ENCODE measurements at places on chromosomes 7 and 10. TPM values are rescaled to one million over a fixed set of nuclear protein-coding genes. Genes with fewer than 3 reads are reported as not detected.
A peak's percentile ranks its signal among the peaks of the same experiment; 100 is the strongest.

GRCh38 chr7:139829025-139829774 lies at the start of gene TBXAS1:
TBXAS1 (plus strand) TSS chr7:139829264; CDS start chr7:139829391, 127 bp downstream.
- DNase-seq, result peak; percentile 9

GRCh38 chr10:76117949-76118348 lies 686.5 kb downstream of the LRMDA start:
- DNase-seq, result no peak

DNA sequence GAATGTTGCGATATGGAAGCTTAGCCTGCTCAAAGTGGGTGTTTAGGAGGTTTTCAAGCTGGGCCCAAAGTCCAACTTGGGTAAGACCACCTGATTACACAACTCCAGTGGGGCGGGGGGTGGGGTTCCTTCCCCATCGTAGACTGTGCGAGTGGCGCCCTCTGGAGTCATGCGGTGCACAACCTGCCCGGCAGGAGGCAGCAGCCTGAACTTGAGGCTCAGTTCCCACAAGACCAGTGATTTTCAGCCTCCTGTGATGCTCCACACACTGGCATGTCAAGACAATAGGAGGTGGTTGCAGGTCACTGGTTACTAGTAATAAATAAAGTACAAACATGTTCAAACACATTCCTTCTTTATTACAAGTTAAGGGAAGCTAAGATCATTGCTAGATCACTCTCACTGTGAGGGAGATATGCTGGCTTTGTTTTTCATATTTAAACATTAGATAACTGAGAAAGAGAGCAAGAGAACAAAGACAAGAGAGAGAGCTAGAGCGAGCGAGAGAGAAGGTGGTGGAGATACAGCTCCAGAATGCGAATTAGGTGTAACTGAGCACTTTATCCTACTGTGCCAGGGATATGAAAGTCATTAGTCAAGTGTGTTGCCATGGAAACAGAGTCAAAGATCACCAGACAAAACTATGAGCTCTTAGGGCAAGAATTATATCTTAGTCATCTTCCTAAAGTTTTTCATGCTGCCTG lies 97.4 kb upstream of the BMPER start:
- DNase-seq, result peak; percentile 10

GRCh38 chr7:80481196-80481884 lies 30.5 kb downstream of the GNAT3 start:
- no peak for DNase-seq

DNA sequence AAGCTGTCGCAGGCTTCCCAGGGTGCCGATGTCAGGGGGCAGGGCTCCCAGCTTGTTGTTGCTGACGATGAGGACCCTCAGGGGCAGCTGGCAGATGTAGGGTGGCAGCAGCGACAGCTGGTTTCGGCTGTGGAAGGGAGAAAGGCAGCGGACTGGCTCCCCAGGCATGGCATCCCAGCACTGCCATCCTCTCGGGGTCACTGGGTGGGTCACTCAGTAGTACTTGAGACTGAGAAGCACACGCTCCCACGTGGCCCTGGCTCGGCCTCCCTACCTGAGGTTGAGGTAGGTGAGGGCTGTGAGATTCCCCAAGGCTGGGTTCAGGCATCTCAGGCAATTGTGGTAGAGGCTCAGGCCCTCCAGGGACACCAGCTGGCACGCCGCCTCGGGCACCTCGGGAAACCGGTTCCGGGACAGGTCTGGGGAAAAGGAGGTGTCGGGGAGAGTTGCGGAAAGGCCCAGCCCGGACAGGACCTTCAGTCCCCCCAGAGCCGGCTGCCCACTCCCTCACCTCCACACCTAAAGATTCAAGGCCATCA lies 3.8 kb downstream of the LRCH4 start:
- DNase-seq, result no peak

DNA sequence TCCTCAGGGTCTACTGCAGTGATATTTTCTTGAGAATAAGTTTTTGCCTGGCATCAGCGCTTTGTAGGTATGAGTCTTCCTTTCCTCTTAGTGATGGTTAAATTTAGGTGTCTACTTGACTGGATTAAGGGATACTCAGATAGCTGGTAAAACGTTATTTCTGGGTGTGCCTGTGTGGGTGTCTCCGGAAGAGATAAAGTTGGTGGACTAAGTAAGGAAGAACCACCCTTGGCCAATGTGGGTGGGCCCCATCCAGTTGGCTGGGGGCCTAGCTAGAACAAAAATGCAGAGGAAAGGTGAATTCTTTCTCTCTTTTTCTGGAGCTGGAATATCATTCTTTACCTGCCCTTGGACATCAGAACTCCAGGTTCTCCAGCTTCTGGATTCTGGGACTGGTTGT lies 138.8 kb downstream of the ADCYAP1R1 start:
- no peak for DNase-seq

DNA sequence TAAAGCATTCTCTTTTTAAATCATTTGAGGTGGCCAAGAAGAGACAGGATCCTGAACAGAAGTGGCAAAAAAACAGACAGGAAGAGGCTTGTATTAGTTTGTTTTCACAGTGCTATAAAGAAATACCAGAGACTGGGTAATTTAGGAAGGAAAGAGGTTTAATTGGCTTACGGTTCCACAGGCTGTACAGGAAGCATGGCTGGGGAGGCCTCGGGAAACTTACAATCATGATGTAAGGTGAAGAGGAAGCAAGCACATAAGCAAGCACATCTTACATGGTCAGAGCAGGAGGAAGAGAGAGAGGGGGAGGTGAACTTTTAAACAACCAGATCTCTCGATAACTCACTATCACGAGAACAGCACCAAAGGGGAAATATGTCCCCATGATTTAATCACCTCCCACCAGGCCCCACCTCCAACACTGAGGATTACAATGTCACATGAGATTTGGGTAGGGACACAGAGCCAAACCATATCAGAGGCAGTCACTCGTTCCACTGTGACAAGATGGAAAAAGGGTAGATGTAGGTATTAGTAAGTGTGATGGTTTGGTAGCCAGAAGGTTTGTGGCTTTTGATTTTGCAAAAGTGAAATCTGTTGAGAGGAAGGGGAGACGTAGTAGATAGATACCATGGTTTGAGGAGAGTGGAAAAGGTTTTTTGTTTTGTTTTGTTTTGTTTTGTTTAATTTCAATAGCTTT lies 5.1 kb downstream of the MSRB2 start:
- peak; percentile 7 for DNase-seq

DNA sequence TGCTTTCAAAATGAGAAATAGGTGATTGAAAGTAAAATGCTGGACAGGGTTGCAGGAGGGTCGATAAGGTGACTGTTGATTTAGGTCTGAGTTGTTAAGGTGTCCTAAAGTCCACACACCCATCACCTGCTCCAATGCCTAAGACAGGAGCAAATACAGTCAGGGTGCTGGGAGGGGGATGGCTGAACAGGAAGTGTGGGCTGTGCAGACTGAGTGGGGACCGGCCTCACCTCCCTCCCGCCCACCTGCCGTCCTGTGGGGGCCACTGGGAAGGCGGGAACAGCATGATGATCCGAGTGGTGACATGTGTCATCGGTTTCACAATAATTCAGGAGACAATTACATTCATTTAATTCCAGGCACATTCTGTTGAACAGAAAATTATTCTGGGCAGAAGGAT lies 260.8 kb downstream of the DNAJB6 start:
- no peak for DNase-seq

- peak; percentile 69 for DNase-seq
Measured at GRCh38 chr7:131188367-131189339, 139.0 kb upstream of the MKLN1 start.

- no peak for DNase-seq
Measured at GRCh38 chr10:131579251-131580071, 267.9 kb upstream of the TCERG1L start.

GRCh38 chr10:18797286-18797685 lies 138.1 kb downstream of the ARL5B start:
- DNase-seq, result no peak

DNA sequence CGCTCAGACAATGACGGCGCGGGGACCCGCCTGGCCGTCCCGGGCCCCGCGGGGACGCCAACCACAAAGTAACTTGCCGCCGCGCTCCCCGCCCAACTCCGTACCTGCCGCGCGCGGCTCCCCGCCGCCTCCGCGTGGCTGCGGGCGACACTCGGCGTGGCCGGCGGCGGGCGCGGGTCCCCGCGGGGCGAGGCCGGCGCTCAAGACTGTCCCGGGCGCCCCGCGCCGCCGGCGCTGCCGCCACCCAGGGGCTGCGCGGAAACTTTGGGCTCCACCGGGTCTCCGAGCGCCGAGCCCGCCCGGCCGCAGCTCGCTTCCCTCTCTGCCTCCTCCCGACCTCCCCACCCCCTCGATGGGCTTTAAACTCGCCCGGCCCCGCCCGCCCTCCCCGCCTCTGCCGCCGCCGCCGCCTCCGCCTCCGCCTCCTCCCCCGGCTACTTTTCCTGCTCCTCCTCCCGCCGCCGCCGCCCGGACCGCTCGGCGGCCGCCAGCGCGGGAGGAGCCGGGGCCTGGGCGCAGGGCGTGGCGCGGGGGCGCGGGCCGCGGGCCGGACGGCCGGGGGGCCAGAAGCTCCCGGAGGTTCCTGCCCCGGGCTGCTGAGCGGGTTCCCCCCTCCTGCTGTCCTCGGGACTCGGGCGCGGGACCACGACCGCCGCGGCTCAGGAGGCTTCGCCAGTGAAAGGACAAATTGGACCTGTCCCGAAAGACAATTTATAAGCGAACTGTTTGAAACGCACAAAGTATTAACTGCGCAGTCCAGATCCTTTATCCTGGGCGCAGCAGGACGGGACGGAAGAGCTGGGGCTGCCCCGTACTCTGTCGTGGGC lies 10.6 kb upstream of the GRB10 start:
- DNase-seq, result peak; percentile 29

GRCh38 chr7:43072530-43072929 lies 39.9 kb upstream of the HECW1 start:
- DNase-seq, result no peak

DNA sequence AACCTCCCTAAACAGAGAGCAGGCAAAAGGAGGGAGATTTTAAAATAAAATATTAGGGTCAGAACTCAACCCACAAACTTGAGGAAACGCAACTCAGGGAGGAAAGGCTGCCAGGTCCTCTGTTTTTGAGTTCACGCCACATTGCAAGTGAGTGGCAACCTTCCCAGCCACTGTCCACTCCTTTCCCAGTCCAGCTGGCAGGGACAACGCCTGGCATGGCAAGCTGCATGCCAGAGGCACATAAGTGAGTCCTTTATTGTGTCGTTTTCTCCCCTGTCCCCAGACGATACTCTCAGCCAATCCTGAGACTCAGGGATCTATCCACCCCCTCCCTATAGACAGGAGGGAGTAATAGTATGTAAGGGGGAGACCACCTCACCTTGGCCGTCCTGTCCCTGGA lies 22.4 kb downstream of the FBXW4 start:
- no peak for DNase-seq

DNA sequence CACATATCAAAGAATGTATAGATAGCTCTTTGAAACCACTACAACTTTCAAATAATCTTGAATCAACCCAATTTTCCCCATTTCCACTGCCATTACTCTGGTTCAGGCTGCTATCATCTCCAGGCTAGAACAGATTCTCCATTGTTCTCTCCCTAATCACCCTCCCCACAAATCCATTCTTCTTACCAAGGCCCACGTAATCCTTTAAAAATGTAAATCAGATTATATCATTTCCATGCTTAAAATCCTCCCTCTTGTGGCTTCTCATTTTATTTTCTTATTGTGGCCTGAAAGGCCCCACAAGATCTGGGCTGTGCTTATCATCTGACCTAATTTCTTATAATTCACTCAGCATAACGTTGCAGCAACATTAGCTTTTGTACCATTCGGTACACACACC lies 3.0 kb upstream of the PON1 start:
- DNase-seq, result no peak

GRCh38 chr7:150903606-150904005 lies 51.3 kb downstream of the AOC1 start:
- DNase-seq, result peak; percentile 25

DNA sequence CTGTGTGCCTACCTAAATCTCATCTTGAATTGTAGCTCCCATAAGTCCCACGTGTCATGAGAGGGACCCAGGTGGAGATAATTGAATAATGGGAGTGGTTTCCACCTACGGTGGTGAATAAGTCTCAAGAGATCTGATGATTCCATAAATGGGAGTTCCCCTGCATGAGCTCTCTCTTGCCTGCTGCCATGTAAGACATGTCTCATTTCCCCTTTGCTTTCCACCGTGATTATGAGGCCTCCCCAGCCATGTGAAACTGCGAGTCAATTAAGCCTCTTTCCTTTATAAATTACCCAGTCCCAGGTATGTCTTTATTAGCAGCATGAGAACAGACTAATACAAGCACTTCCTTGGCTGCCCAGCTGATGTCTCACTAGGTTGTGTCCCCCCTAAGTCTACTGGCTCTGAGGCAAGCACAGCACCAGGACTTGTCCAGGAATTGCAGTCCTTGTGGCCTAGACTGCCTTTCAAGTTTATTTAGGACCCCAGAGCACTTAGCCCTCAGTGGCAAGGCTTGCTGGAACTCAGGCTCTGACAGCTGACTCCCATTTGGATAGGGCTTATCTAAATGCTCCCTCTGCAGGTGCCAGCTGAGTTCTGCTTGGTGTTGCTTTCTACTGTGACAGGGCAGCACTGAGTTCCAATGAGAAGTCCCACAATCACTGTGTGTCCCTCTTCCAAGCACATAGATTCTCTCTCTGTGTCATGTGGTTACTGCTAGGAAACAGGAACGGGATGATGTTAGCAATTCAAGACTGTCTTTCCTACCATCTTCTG lies 59.0 kb upstream of the TAS2R16 start:
- DNase-seq, result no peak

DNA sequence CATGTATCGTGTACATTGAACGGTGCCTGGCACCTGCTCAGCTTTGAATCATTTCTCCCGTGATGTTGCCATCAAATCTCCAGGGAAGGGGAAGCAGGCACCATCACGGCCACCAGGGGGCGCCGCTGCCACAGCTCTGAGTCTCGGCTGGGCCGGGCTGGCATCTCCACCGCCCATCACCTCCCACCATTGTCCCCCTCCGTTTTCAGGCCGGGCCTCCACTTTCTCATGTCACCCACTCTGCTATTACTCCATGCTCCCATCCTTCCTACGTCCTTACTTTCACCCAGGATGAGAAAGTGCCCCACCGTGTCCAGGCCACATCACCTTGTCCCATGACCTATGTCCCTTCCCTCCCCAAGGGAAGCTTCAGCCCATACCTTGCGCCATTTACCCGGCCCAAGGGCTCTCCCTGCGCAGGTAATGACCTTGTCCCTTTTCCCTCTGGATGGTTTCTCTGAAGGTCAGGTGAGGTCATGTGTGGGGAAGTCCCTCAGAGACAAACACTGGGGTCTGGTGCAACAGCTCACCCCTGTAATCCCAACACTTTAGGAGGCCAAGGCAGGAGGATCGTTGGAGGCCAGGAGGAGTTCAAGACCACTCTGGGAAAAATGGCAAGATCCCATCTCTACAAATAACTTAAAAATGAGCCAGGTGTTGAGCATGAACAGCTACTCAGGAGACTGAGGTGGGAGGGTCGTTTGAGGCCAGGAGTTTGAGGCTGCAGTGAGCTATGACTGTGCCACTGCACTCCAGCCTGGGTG lies 31.8 kb upstream of the OCM2 start:
- DNase-seq, result peak; percentile 88

GRCh38 chr10:92757066-92757710 lies 67.4 kb downstream of the HHEX start:
- DNase-seq, result no peak

The PAOX gene
- total RNA-seq, result 12.4 TPM

The PRLHR gene
- total RNA-seq, result not detected

The PIK3CG gene
- 10.2 TPM for total RNA-seq

The NEBL gene
- total RNA-seq, result 0.09 TPM

The CLDN3 gene
- total RNA-seq, result not detected

The KAZALD1 gene
- 0.49 TPM for total RNA-seq

All from activated T-cell treated with anti-CD3 and anti-CD28 coated beads, Interleukin-2, amount 50 U/mL, for 72 hours (primary cell).